T-helper 22 cell (primary cell): ENCODE measurements at places on chromosomes 1 and 21.

GRCh38 chr1:100629391-100629790 lies 90.2 kb upstream of the VCAM1 start:
- no peak for DNase-seq

GRCh38 chr1:172176206-172176605 lies 244.3 kb upstream of the C1orf105 start:
- no peak for DNase-seq

DNA sequence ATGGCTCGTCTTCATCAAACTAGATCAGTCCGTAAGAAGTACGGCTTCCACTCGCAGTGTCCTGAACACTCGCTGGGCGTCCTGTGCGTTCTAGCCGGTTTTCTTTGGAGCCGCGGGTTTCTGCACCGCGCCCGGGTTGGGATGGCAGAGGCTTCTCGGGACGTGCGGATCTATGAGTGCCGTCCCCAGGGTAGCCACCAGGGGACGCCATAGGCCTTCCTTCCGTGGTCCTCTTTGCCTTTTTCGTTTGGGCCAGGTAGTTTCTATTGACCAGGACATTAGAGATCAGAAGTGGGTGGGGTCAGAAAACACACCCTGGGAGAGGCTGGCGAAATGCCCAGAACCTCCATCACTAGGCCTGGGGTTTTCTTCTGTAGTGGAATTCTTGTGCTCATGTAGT lies 273.8 kb downstream of the FAM72C start:
- DNase-seq: no peak

GRCh38 chr21:41169701-41170100 lies 1.7 kb downstream of the BACE2 start:
- no peak for DNase-seq

GRCh38 chr1:211158866-211159265 lies 24.9 kb upstream of the KCNH1 start:
- no peak for DNase-seq

DNA sequence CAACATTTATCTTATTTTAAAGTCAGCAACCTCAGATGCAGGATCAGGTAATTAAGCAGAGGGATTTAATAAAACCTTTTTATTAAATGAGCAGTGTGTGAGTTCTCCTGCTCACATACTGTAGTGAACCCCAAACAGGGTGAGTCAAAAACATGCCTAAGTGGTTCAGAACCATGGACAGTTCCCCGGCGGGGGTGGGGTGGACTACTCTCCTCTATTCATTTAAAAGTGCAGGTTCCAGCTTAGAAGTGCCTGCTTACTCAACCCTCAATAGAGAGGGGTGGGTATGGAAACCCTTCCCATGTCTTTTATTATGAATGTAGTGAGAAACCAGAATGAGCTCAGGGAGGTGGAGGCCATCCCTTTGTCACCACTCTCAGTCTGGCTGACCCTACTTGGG lies 397.9 kb downstream of the HHAT start:
- no peak for DNase-seq

DNA sequence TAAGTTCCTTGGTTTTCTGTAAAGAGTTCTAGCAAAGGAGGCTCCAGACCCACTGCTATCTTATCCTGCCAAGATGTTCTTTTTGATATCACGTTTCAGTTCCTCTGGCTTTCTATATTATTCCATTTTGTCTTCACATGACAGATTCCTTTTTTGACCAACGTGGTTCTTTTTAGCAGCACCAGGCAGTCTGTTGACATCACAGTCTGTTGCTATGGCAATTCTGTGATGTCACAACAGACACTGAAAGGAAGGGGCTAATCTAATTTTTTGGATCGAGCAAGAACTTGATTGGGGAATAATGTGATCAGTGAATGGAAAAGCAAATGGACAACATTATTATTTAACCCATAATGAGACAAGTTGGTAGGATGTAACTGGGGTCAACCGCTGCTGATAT lies 64.5 kb upstream of the GOLT1A start:
- DNase-seq: no peak

DNA sequence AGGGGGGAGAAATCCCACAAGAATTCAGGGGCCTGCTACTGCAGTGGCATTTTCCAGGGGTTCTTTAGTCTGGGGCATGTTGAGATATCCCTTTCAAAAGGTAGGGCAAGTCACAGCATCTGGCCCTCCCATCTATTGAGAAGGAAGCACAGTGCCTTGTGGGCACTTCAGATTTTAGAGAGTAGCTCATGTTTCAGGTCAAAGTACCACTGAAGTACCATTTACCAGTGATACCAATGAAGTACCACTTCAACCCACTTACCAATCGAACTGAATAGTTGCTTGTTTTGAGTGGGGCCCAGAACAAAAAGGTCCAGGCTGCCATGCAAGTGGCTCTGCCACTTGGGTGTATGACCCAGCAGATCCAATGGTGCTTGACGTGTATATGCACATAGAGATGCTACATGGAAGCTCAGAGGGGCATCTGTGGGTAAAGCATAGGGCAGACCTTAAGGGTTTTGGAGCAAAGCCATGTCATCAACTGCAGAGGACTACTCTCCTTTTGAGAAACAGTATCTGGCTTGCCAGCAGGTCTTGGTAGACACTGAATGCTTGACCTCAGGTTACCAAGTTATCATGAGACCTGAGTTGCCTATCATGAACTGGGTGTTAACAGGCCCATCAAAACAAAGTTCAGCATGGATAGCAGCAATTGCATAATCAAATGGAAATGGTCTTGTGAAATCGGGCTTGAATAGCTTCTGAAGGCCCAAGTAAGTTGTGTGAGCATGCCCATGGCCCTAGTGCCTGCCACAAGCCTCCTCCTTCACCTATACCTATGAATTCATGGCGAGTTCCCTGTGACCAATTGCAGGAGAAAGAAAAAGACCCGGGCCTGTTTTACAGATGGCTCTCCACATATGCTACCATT lies 23.5 kb downstream of the PLA2G2D start:
- no peak for DNase-seq

GRCh38 chr1:95113684-95114083 lies 3.5 kb upstream of the TLCD4 start:
- no peak for DNase-seq
